Stimulated activated CD8-positive, alpha-beta memory T cell treated with anti-CD3 and anti-CD28 coated beads, Interleukin-4, amount 100 ng/mL, for 1 hour (primary cell): ENCODE measurements at places on chromosomes 7 and 10.
A peak's percentile ranks its signal among the peaks of the same experiment; 100 is the strongest.

DNA sequence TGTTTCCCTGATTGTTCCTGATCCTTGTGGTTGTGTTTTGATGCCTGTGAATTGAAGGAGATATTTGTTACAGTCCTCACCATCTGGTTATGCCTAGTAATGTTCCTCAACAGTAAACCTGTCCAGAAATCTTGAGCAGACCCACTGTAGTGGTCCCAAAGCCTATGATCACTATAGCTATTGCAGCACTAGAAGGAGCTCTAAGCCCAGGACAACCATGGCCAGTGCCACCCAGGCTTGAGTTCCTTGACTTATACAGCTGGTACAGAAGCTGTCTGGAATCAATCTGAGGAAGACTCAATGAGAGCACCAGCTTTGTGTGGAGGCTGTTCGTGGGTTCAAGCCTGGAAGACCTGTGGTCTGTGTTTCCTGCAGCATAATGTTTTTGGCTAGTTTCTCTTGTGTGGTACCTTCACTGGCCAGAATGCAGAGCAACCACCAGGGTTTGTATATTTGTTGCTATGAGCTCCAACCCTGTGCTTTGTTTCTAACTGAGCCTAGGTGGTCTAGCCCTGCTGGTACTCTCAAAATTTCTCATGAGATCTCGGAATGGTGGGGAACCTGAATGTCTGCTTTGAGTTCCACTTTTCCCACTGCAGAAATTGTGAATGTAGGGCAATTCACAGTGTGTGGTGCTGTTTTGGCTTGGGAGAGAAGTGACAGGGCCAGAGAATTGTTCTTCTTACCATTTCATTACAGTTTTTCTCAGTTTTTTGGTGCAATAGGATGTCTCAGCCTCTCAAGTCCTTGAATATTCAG is 355.2 kb downstream of the SUGCT start:
- no peak for DNase-seq

DNA sequence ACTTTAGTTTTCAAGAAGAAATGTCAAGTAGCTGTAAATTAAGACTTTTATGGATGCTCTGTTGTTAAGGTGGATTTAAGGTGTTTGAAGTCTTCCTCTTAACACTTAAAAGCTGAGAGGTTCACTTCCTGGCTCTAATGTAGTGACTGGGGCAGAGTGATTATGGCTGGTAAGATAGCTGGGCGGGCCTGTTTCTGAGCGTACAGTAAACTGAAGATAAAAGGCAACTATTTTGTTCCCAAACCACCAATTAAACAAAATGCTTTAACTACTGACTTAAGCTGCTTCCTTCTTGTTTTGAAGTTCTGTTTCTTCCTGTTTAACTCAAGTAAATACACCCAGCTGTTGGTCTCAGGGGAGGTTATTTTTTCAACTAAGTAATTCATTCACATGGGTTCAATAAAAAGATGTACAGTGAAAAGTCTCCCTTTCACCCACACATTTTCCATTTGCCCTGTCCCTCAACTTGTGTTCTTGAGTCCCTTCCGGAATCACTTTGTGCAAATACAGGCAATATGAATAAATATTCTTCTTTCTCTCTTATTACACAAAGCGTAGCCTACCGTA is 19.3 kb downstream of the VWA2 start:
- DNase-seq: no peak

DNA sequence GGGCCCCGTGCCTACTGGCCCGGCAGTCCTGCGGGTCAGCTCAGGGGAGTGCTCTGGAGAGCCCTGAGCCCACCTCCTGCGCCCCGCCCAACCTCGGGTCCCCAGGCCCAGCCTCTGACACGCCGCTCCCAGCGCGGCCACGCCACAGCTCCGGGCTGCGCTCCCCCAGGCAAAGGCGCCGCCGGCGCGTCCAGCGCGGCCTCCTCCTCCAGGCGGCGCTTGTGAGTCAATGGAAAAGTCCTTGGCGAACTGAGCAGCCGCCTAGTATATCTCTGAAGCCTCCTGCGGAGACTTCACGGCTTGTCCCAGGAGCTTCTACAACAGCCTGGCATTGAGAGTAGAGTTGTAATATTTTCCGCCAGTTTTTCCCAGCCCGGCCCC is 29.5 kb upstream of the BMS1 start:
- peak; percentile 50 for DNase-seq

DNA sequence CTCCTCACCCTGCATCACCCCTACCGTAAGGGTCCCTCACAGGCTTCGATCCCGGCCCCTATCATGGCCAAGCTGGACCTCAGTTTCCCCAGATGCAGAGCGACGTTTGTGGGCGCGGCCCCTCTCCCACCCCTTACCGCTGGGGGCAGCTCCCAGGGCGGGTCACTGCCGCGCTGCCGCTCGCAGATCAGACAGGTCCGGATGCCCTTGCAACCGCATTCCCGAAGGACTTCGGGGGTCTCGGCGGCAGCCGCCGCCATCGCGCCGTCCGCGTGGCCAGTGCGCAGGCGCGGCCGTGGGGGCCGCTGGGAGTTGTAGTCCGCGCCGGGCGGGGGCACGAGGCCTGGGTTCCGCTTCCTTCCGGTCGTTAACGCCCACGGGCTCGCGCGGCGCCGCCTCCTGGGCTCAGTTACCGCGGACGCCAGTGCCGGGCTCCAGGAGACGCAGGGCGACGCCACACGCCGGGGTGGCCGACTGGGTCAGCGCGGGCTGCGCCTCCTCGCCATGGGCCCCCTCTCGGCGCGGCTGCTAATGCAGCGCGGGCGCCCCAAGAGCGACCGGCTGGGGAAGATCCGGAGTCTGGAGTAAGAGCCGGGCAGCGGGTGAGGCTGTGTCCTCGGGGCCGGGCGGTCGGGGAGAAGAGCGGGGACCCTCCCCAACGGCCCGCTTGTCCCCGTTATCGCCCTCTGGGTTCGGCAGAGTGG is at the start of the genes ALKBH4 and LRWD1:
Gene ALKBH4, minus strand, starts transcription at position 287 of the 704 bp plus-strand sequence. Its CDS starts 27 bp downstream, at position 260.
Gene LRWD1, plus strand, starts transcription at position 408 of the 704 bp plus-strand sequence. Its CDS starts 97 bp downstream, at position 505.
- DNase-seq: peak; percentile 91

- DNase-seq: no peak
Measured at GRCh38 chr10:122208571-122209430, 62.3 kb upstream of the BTBD16 start.

DNA sequence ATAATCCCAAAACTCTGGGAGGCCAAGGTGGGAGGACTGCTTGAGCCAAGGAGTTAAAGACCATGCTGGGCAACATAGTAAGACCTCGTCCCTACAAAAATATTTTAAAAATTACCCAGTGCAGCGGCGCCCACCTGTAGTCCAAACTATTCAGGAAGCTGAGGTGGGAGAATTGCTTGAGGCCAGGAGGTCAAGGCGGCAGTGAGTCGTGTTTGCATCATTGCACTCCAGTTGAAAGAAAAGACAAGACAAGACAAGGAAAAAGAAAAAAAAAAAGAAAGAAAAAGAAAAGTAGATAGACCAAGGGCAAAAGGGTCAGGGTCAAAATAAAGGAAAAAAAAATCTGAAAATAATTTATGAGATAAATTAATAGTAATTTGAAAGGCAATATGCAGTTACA is 5.8 kb downstream of the ANXA7 start:
- DNase-seq: no peak

- no peak for DNase-seq
Measured at GRCh38 chr7:158362001-158362400, 225.6 kb downstream of the PTPRN2 start.

- DNase-seq: no peak
Measured at GRCh38 chr10:15712883-15713282, 6.8 kb downstream of the ITGA8 start.

DNA sequence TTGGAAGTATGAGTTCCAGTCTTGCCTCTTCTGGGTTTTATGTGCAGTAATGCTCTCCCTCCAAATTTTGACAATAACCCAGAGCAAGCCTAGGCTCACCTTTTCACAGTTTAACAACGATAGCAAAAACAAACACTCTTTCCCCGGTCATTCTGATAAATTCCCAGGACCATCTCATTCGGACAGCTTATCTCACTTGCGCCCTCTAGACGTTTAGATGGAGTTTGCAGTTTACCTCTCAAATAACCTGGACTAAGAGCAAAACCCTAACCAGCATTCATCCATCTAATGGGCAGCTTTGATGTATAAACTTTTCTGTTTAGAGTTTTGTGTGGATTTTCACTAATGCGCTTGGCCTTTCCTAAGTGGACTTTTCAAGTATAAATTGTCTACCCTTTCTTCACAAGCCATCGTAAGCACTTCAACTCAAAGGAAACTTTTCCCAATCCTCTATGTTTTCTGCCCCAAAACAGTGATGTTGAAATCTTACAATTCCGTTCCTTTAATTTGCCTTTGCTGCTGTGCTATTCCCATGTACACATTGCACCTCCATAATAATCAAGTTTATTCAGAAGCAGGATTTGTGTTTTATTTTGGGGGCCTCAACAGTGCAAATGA is 114.9 kb downstream of the HDAC9 start:
- DNase-seq: no peak

DNA sequence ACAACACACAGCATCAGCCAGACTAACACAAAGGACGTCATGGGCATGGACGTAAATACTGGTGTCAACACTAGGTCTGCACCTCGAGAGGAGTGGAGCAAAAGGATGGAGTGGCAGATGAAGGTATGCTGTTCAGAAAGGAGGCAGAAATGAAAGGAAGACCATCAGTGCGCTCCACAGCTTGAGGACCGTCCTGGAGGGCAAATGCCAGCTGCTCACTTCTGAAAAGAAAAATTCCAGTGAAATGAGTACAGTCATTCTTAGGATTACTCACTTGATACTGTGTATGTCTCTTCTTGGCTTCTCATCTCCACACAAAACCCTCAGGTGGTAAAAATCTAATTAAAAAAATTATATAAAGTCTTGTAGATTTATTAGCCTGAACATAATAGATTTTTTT is 44.8 kb downstream of the EGFR start:
- DNase-seq: no peak

GRCh38 chr10:35707642-35708425 is 65.7 kb upstream of the FZD8 start:
- no peak for DNase-seq

DNA sequence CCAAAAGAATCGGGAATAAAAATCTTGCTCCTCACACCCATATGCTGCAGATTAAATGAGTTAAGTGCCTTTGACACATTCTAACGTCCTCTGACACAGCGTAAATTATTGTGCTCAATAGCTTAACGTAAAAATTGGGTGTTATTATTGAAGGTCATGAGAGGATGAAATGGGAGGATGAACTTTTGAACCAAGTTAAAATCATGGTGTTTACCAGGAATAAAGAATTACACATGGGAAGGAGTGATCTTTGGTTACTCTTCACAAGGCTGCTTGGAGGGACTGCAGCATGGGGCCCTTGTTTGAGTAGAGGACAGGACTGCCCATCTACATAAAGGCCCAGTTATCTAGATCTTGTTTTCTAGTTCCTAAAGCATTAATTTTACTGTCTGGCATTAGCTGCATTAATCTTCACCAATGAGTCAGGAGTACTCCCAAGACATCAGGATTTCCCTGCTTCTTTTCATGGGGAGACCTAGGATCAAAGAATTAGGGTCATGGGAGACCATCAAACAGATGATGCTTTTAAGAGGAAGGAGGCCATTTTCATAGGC is 84.9 kb upstream of the PRR15 start:
- no peak for DNase-seq

DNA sequence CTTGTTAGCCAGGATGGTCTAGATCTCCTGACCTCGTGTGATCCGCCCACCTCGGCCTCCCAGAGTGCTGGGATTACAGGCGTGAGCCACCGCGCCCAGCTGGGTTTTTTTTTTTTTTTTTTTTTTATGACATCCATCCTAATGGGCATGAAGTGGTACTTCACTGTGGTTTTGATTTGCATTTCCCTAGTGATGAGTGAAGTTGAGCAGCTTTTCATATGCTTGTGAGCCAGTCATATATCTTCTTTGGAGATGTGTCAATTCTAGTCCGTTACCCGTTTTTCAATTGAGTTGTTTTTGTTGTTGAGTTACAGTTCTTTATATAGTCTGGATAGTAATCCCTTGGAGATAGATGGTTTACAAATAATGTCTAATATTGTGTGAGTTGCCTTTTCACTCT is 127.7 kb downstream of the SMURF1 start:
- DNase-seq: no peak

- no peak for DNase-seq
Measured at GRCh38 chr10:47366181-47366631, 17.9 kb downstream of the ZNF488 start.

DNA sequence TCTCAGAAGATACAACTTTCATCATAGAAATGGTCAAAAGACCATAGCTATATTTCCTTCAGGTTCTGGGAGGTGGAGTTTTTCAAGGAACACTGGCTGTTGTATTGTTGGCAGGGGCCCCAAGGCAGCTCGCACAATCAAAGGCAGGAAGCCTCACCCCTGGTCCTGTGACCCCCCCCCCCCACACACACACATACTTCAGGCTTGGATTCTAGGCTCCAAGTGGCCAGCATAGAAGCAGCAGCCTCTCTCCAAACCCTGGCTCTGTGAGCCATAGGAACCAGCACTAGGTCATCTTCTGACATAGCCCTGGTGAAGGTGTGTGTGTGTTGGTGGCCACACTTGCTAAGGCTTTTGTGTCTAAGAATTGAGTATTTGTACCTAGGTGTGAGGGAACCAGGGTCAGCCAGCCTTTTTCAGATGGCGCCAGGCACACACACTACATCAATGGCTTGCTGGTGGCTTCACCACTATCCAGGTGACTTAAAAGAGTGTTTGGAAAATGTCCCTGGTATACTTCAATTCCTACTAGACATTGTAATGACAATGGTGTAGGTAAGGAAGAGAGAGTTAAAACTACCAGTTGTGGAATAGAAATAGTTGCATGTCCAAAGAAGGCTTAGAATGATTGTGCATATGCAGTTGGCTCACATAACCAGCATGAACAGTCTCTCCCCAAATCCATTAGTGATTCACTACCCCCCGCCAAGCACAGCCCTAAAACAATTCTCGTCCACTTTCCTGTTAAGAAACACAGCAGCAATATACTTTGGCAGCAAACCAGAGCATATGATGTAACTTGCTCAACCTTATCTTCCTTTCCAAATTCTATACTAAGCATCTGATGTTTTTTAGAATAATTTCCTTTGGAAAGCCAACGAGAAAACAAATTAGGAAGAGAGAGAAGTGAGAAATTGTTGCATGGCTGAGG is 91.3 kb downstream of the AVL9 start:
- no peak for DNase-seq

GRCh38 chr7:46145412-46145811 is 224.3 kb upstream of the IGFBP3 start:
- no peak for DNase-seq

- DNase-seq: no peak
Measured at GRCh38 chr7:106666353-106666752, 5.4 kb upstream of the CCDC71L start.

DNA sequence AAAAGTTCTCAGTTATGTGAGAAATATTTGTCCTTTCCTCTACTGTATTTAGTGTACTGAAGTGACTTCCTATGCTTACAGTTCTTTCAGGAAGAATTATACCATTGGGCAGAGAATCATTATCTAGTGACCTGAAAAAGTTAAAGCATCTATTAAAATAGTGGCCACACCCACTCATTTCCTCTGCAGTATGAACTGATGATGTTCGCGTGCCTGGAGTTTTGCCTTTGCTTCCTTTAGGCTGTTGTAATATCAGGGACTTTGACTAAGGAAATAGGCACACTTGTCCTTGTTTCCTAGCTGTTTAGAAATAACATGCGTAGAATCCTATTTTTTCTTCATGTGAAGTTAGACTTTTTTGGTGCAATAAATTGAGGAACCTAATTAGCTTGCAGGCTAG is 100.7 kb downstream of the ZMYND11 start:
- DNase-seq: no peak
